Progenitor cell of endocrine pancreas (in vitro differentiated cells): ENCODE measurements at places on chromosomes 4 and X. TPM values are rescaled to one million over a fixed set of nuclear protein-coding genes. Genes with fewer than 3 reads are reported as not detected.

DNA sequence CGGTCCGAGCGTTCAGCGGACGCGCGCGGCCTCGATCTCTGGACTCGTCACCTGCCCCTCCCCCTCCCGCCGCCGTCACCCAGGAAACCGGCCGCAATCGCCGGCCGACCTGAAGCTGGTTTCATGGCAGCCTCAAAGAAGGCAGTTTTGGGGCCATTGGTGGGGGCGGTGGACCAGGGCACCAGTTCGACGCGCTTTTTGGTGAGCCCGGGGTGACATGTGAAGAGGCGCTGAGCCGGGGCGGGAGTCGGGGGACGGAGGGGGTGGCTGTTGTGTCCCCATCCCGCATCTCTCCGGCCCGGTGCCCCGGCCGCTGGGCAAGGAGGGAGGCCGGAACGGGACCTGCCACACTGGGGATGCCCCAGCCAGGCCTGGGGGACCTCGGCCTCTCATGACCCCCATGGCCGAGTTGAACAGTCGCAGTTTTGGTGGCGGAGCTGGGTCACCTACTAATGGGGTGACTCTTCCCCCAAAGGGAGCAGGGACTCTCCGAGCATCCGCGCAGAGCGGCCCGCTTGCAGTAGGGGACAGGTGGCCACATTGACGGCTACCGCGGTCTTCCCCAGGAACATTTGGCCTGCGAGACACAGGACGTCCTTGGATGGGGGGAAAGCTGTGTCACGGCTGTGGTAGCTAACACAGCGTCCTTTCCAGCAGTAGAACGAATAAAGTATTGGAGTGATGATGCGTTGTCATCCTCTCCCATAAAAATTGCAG, at the start of gene GK:
TSS of gene GK (plus strand) at position 9 of the 717 bp plus-strand sequence. CDS start at position 124, 115 bp downstream.
- no peak for DNase-seq

DNA sequence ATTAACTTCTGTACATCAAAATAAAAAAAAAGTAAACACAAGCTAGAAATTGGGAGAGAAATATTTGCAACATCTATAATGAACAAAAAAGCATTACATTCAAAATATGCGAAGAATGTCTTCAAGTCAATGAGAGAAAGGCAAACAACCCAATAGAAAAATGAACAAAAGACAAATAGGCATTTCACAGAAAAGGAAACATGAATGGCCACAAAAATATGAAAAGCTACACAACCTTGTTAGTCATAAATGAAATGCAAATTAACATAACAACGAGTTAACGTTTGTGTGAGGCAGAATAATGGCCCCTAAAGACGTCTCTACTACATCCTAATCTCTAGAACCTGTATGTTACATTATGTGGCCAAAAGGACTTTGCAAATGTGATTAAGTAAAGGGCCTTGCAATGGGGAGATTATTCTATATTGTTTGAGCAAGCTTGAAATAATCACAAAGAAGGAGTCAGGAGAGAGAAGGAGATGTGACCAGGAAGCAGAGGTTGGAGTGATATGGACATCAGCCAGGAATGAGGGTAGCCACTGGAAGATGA, 86.8 kb downstream of the WDFY3 start:
- no peak for DNase-seq

The IL13RA2 gene
- not detected in 2 replicates for total RNA-seq

The ZNF827 gene
- total RNA-seq, result 49.2 and 50.2 TPM in 2 replicates

The IGFBP7 gene
- total RNA-seq, result 8.4 and 12.3 TPM in 2 replicates

The OTC gene
- 0.31 TPM in 1 of 2 replicates, not detected in the other for total RNA-seq

- DNase-seq, result no peak
Measured at GRCh38 chr4:39522068-39522467, 5.2 kb downstream of the UGDH start.

DNA sequence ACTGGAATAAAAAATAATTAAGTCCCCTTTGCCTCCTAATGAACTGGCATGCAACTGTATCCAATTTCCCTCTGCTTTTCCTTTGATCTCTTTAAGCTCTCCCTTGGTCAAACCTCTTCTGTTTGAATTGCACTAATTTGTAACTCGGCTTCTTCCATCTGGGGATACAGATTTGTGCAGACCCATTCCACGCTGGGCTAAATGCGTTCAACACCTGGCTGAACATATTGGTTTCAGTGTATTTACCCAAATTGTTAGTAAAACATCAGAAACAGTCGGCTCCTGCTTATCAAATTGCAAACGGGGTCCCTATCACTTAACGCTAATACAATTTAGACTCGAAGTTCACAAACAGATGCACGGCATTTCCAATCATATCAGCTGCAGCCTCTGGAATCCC, 124.9 kb upstream of the TAPT1 start:
- DNase-seq, result no peak
